Psoas muscle (tissue), 8 donors: ENCODE measurements at places on chromosomes 3 and 15. TPM values are rescaled to one million over a fixed set of nuclear protein-coding genes. Genes with fewer than 3 reads are reported as not detected.

DNA sequence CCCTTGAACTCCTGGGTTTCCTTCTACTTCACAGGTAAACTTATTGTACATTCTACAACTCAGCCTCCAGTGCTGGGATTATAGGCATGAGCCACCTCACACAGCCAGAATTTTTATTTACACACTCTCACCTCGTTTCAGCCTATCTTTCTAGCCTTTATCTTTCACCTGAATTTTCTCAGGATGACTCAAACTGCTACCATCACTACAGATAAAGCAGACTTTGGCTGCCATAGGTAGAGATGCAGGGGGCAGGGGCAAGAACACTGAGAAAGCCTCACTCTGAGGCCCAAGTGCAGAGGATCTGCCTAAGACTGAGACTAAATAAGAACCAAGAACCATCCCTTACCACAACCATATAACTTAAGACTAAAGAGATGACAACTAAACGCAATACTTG lies 59.0 kb downstream of the ETFA start:
- DNase-seq: no peak

GRCh38 chr15:92078270-92078669 lies 224.8 kb downstream of the SLCO3A1 start:
- no peak for DNase-seq

DNA sequence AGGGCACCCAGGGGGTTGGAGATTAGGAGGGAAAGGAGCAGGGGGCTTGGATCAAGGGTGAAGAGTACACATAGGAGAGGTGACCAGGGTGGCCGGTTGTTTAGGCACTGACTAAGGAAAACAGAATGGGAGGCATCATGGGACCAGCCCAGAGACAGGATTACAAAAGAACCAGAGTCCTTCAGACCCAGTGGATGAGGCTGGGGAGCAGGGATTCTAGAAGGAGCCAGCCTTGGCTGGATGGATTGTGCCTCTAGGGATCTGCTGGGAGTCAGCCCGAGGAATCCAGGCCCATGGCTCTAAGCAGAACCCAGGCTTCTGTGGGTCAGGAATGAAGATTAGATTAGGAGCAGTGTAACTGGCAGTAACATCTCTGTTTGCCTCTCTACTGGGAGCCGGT lies 98.6 kb downstream of the ARNT2 start:
- DNase-seq: no peak

PEX5L gene
- 0.14 TPM for polyA plus RNA-seq

DUOXA2 gene
- polyA plus RNA-seq: not detected

GRCh38 chr3:58101499-58102389 lies 93.5 kb downstream of the FLNB start:
- no peak for DNase-seq

DNA sequence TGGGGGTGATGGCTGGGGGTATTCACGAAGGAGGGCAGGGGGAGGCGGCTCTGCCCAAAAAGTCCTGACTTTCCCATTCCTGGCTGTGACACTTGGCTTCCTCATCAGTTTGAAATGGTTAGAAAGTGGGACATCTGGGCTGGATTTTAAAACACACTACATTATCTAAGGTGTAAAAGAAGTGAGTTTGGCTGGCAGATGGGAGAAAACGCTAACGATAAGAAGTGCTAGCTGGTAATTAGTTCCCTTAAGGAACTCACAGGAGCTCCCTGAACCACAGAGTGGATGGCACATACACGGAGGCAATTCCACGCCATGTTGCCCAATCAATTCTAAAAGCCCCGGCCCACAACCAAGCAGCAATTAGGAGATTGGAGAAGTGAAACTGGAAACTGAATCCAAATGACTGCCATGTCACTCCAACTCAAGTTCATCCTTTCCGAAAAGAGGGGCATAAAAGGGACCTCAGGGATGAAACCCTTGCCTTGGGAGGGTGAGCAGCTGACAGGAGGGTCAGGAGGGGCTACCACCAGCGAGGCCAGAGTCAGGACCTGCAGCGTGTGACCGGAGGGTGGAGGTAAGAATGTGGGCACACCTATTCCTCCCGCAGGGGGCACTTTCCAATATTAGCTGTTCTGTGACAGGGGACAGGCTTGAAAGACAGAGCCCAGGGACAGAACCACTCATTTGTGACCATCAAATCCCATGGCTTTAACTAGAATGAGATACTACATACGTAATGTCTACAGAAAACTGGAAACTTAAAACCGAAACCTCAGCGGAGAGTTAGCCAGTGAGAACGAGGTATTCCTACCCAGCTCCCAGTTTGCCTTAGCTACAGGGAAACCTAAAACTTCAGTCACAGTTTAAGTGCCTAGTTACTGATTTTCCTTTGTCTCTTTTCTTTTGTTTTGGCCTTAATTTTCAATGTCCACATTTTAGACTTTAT lies 95.3 kb upstream of the OXTR start:
- no peak for DNase-seq

DNA sequence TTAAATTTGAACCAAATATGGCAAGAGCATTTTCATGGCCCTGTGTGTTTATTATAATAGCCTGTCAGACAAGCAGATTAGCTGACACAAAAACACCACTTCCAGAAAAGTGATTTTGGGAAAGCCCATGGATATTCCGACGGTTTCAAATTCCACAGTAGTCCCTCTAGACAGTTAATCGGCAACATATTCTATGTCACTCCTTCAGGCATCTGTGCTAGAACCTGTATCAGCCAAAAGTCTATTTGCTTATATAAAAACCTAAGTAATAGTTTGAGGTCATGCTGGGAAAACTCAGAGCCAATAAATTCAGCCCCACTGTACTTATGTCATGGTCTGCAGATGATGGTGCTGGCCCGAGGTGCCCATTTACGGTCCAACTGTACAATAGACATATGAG lies 110.2 kb upstream of the ARHGEF26 start:
- no peak for DNase-seq

- no peak for DNase-seq
These were observed 655.9 kb downstream of the RBMS3 start for GRCh38 chr3:29936766-29937165.

PRSS50 gene
- polyA plus RNA-seq: 0.07 TPM

LYZL4 gene
- polyA plus RNA-seq: not detected

DNA sequence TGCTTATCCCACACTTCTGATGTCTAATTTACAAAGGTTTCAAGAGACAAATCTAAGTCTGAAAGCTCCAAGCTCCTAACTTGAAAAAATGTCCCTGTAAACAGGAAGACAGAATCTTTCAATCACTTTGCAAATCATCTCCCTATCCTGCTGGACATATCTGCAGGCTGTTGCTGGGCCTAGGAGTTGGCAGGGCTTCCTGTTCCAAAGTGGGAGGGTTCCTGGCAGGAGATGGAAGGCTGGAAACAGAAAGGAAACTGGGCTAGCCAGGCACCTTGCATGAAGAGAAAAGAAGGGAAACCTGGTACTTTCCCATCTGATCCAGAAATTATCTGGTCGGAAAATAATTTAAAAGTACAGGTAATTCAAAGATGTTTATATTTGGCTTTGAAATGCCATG lies 227.3 kb upstream of the IL12A start:
- no peak for DNase-seq

GRCh38 chr3:24361623-24362022 lies 133.0 kb downstream of the THRB start:
- no peak for DNase-seq

DNA sequence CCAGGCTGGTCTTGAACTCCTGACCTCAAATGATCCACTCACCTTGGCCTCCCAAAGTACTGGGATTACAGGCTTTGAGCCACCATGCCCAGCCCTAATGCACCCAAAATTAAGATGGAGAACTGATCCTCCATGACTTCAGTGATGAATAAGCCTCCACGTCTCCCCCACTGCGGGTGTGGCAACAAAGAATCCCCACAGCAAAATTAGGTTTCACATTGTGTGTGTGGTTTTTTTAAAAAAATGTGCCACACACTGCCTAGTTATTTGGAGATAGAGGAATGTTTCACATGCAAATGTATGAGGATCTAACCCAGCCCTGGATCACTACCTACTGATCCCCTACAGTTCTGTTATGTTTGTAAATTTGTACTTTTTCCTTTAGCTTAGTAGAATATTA lies 17.3 kb downstream of the HDAC11 start:
- peak; percentile 39 for DNase-seq

NOX5 gene
- not detected for polyA plus RNA-seq

DNA sequence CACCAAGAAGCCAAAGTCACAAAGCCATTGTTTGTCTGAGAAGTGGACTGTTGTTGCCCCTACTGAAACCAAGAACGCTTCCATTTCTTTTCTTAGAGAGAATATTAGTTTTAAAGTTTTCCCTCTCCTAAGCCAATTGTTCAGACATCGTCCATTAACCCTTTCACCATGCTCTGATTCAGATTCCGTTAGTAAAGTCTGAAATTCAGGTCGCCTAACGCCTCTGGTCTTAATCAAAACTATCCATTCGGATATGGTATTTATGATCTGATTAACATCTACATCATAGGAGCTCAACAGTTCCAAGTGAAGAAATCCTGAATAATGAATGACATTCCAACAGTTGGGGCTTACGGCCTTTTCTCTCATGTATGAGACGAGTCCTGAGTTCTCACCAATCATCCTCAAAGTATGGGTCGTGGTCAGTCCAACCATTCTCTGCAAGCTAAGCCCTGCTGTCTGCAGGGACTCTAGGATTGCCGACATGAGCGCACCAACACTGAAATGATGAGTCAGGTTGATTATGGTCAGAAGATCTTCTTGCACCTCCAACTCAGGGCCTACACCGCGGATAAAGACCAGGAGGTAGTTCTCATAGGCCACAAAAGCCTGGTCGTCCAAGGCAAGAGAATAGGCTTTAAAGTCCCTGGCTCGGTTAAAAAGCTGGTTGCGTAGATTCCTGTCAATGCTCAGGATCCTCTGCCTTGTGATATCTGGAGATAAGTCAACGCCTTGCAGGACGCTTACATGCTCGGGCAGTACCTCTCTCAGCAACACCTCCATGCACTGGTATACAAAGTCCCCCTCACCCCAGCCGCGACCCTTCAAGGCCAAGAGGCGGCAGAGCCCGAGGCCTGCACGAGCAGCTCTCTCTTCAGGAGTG lies 767 bp downstream of the EPM2AIP1 start:
- DNase-seq: no peak

- no peak for DNase-seq
These were observed 20.7 kb downstream of the MAP1A start for GRCh38 chr15:43538091-43538490.

DNAJC19 gene
- polyA plus RNA-seq: 77.7 TPM

- DNase-seq: no peak
These were observed 50.9 kb upstream of the KPNA4 start for GRCh38 chr3:160616311-160616710.

DNA sequence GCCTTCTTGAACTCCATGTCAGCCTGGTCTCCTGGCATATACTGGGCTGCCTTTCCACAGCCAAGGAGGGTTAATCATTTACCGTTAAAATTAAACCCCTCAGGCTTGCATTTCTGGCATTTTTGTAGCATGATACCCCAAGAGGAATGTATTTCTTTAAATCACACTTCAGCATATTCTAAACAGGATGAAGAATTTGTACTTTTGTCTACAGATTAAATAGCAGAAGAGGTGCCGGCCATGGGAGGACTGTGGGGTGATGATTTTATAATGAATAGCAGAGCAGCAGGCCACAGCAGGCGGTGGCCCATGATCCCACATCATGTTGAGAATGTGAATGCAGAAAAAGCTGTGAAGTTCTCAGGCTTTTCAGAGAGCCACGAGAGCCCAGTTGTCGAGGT lies 90.2 kb downstream of the ARNT2 start:
- no peak for DNase-seq

DNA sequence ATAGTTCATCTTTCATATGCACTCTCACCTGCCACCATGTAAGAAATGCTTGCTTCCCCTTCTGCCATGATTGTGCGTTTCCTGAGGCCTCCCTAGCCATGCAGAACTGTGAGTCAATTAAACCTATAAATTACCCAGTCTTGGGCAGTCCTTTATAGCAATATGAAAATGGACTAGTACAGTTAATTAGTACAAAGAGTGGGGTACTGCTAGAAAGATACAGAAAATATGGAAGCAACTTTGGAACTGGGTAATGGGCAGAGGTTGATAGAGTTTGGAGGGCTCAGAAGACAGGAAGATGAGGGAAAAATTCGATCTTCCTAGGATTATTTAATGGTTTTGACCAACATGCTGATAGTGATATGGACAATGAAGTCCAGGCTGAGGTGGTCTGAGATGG lies 246.9 kb downstream of the CGGBP1 start:
- DNase-seq: no peak

- DNase-seq: no peak
These were observed 7.8 kb upstream of the PTX3 start for GRCh38 chr3:157428853-157429252.

- no peak for DNase-seq
These were observed 53.5 kb upstream of the KIF23 start for GRCh38 chr15:69360642-69361041.

GRCh38 chr3:152438181-152438580 lies 169.5 kb downstream of the MBNL1 start:
- no peak for DNase-seq

- DNase-seq: no peak
These were observed 161.8 kb upstream of the CBLB start for GRCh38 chr3:106030627-106030963.

- DNase-seq: no peak
These were observed 19.9 kb downstream of the SHOX2 start for GRCh38 chr3:158086361-158086760.

CACNA2D3 gene
- 9.0 TPM for polyA plus RNA-seq

GRCh38 chr3:62188681-62189375 lies 184.5 kb downstream of the FEZF2 start:
- peak; percentile 88 for DNase-seq

DNA sequence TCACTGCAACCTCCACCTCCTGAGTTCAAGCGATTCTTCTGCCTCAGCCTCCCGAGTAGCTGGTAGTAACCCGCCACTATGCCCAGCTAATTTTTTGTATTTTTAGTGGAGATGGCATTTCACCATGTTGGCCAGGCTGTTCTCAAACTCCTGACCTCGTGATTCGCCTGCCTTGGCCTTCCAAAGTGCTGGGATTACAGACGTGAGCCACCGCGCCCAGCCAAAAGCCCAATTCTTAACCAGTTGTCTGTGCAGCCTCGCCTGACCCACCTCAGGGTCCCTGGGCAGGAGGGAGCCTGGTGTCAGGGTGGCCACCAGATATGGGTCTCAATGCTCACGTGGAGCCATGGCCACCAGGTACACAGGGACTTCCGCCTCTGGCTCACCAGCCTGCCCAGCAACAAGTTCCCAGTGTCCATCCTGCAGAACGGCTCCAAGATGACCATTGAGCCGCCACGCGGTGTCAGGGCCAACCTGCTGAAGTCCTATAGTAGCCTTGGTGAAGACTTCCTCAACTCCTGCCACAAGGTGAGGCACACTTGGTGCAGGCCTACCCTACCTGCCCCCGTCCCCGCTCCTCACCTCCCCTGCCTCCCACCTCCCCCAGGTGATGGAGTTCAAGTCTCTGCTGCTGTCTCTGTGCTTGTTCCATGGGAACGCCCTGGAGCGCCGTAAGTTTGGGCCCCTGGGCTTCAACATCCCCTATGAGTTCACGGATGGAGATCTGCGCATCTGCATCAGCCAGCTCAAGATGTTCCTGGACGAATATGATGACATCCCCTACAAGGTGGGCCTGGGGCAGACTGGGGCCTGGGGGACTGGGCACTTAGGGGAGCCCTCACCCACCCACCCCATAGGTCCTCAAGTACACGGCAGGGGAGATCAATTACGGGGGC lies 48.6 kb downstream of the SEMA3G start:
- DNase-seq: peak; percentile 33

UROC1 gene
- 0.03 TPM for polyA plus RNA-seq

- no peak for DNase-seq
These were observed 23.3 kb downstream of the IL1RAP start for GRCh38 chr3:190537146-190537545.

GNAT1 gene
- polyA plus RNA-seq: not detected

GRCh38 chr3:124887177-124887931 lies at the start of gene ITGB5:
Gene ITGB5, minus strand, starts transcription at chr3:124887365. Its CDS starts 365 bp downstream, at chr3:124887000.
- peak; percentile 87 for DNase-seq
